Stimulated activated CD8-positive, alpha-beta memory T cell treated with anti-CD3 and anti-CD28 coated beads, Interleukin-15, amount 100 ng/mL, for 24 hours (primary cell): ENCODE measurements at places on chromosomes 11 and 22.

GRCh38 chr11:47101406-47101805 lies 75.3 kb downstream of the ARFGAP2 start:
- no peak for DNase-seq

GRCh38 chr11:113124006-113124405 lies 162.8 kb downstream of the NCAM1 start:
- no peak for DNase-seq

- no peak for DNase-seq
These were observed 9.6 kb upstream of the SLC6A5 start for GRCh38 chr11:20589796-20590195.

- no peak for DNase-seq
These were observed 53.3 kb downstream of the AMOTL1 start for GRCh38 chr11:94821439-94821838.

DNA sequence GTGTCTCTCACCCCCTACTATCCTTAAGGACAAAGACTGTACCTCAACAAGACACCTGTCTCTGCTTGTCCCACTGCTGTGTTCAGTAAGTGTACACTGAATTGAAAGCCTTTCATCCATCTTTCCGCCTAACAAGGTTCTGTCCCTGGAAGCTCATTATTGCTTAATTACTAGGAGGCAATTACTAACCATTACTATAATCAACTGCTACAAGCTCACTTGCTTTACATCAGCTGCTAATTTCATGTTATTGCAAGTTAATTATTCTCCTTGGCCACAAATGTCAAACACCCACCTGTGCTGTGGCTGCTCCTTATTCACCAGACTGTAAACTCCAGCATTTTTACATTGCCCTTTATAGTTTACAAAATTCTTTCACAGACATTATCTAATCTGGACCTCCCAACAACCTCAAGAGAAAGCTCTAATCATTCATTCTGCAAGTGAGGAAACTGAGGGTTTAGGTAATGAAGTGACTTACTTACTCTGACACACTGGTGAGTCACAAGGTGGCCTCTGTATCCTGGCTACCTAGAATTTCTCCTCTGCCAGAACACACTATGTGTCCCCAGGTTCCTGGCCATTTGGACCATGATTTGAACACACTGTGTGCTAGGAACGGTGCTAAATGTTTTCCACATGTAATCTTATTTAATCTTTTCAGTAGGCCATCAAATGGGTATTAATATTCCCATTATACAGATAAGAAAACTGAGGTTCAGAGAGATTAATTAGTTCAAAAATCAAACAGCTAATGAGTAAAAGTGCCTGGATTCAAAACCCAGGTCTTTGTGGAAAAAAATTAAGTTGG lies 66.7 kb downstream of the RAB30 start:
- no peak for DNase-seq

DNA sequence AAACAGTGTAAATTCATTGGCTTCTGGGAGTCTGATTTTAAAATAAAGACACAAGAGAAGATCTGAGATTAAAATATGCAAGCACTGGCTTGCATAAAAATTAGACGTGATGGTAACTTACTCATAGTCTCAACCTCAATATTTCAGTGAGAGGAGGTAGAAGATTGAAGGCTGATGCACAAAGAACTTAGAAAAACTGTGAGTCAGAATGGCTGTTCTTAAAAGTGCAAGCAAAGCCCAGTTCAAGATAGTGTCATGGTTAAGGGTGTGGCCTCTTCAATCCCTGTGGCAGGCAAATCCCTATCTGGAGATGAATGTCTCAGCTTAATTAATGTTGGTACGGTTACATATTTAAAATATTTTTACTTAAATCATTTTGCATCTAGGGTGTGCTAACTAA lies 33.6 kb upstream of the FIBIN start:
- DNase-seq: no peak

- DNase-seq: no peak
These were observed 143.3 kb upstream of the THY1 start for GRCh38 chr11:119566319-119566718.

DNA sequence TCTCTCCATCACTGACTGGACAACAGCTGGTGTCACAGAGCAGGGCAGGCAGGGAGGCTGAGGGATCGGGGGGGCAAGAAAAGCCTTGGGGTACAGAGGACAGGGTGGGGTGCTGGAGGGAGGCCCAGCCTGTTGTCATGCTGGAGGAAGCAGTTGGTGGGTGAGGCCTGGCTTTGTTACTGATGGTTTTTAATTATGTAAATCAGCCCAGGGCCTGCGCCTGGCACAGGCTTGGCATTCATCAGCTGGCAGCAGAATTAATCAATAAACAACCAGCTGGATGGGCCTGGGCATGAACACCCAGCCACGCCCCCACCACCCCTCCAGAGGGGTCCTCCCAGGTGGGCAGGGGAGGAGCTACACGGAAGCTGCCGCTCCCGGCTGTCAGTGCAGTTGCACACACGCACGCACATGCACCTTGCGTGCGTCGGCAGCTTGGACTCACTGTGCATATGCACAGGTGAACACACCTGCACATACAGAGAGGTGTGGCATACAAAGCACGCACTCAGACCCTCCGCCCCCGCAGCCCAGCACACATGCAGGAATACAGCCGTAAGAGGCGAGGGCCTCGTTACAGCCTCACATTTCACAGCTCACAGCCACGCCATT lies 21.3 kb upstream of the ELFN2 start:
- no peak for DNase-seq

DNA sequence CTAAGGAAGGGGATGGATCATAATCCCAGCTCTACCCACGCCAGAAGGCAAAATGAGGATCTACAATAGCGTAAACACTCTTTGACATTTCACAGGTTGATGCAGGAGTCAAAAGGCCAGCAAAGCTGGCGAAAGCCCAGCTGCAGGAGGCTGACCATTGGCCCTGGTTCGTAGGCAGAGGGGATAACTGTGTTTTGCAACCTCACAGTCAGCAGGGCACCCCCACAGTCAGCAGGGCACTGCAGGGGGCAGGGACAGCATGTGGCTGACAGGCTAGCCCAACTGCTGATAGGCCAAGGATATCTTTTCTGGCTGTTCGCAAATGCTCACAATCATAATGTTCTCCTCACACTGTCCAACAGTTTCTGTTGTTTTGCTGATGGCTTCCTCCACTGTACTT lies 372.7 kb downstream of the BUD13 start:
- no peak for DNase-seq

DNA sequence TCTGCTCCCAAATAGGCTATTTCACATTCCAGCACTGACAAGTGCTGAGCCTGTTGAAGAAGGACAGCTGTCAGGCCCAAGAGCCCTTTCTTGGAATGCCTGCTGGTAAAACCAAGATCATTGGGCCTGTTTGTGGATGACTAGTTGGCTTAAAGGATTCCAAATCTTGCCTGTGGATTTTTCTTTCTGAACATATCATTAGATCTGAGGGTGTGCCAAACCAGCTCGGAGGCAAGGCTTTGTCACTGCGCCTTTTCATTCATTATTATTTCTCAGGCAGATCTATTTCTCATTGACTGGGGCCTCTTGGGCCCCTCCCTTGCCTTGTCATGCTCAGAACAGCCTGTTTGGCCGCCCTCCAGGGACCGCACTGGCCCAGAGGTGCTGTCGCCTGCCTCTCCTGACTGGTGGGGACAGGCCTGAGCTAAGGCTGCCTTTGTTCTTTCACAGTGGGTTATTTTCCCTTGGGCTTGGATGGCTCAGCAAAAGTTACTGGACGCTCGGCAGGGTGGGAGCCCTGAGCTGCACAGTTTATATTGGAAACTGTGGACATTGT lies 222.7 kb upstream of the SESN3 start:
- no peak for DNase-seq

- DNase-seq: no peak
These were observed 37.8 kb downstream of the OSBP2 start for GRCh38 chr22:30732426-30732825.

GRCh38 chr11:126464796-126465195 lies 109.3 kb downstream of the ST3GAL4 start:
- DNase-seq: no peak

DNA sequence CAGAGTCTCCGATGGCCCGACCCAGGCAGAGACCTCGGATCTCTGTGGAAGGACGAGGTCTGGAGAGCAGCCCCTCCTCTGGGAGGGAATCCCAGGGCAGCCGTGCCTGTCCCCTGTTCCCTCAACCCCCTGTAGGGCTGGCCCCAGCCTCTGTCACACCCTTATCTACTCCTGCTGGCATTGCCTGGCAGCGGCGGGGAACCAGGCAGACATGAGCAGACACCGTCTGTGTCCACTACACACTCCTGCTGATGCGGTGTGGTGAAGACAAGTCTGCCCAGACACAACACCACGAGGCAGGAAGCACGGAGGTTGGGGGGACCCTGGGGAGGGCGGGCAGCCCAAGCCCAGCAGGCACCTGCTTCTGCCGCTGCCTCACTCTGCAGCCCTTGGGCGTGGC lies 52.5 kb upstream of the A4GALT start:
- no peak for DNase-seq
